ENCODE measurements at places on chromosomes 5 and 9. TPM values are rescaled to one million over a fixed set of nuclear protein-coding genes. Genes with fewer than 3 reads are reported as not detected.
A peak's percentile ranks its signal among the peaks of the same experiment; 100 is the strongest.

- DNase-seq = no peak
Observed at GRCh38 chr9:115492869-115493268, 374.9 kb upstream of the TNC start.

GRCh38 chr5:69450116-69450515, 35.2 kb downstream of the MARVELD2 start:
- peak; percentile 96 for DNase-seq

GRCh38 chr5:174155281-174155680, 109.8 kb downstream of the NSG2 start:
- DNase-seq = no peak

DNA sequence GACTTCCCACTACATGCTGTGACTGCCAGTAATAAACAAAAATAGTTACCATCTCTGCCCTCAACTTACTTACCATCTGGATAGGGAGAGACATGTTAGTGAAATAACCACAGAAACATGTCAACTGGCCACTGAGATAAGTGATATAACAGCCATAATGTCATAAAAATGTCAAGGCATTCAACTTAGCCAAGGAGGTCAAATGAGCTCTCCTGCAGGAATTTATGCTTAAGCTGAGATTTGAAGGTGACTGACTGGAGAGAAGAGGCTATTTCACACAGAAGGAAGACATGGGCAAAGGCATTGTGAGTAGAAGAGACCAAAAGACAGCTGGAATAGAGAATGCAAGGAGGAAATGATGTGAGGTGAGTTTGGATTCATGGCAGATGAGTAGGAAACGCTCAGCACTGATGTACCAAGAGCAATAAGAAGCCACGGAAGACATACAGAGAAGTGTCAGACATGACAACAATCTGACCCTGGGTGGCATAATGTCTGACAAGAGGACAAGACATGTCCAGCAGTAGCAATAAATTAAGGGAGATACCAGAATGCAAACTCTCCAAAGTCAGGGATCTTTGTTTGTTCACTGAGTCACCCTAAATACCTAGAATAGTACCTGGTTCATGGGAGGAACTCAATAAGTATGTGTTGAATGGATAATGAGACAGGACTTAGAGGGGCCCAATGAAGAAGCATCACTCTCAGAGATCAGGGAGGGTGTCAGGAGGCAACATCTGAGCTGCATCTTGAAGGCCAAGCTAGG, 318.8 kb downstream of the ACTL7B start:
- no peak for DNase-seq

- DNase-seq = no peak
Observed at GRCh38 chr5:77867914-77868313, 91.8 kb upstream of the TBCA start.

GRCh38 chr5:10634050-10634449, 70.2 kb downstream of the ANKRD33B start:
- DNase-seq = no peak

DNA sequence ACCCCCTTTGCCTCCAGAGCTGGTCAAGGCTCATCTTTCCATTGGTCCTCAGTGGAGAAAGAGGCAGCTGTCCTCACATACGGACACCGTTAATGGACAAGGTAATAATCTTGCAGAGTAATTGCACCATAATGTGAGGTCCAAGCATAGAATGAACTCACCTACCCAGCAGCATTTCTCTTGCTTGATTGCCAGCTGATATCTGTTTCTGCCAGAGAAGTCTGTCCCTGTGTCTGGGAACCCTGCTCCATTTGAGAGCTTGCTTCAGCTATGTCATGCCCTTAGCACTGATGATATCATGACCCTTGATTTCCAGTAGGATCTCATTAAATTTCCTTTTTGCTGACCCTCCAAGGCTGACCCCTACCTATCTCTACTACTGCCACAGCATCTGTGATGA, 154.6 kb downstream of the PIK3R1 start:
- DNase-seq = no peak

GRCh38 chr5:125528881-125529280, 782.4 kb upstream of the ZNF608 start:
- no peak for DNase-seq

GRCh38 chr9:123138163-123138562, 104.7 kb downstream of the GPR21 start:
- DNase-seq = no peak

DNA sequence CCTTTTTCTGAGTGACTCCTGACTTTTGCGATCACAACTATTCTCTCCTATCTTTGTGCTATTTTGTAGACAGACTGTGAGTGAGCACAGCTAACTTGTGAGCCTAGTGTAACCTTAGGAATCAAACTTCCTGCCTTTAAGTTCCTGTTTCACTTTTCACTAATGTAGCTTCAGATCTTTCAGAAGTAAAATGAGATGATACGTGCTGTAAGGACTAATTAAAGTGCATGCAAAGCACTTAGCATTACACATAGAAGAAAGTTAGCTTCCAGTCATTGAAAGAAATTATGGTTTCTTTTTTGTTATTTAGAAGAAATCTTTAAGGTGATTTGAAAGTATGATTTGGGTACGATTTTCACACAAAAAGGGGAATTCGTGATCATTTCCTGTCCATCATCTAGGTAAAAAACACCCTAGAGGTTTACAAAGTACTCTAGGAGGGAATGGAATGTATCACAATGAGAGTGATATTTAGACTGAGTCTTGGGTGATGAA, 122.7 kb downstream of the ST8SIA4 start:
- DNase-seq = no peak

DNA sequence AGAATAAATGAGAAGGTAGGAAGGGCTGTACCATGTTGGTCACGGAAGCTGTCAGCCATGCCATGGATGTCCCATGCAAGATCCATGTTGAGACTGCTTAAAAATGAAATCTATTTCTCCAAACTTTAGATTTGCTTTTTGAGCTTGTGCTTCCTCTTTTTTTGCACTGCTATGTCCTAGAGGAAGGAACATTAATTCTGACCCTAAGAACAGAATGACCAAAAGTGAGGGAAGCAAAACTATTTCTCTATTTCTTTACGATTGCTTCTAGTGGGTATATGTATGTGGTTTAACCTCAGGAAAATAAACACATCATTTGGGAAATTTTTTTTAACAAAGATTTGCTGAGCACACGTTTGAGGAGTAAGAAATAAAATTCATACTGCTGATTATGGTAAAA, 84.6 kb downstream of the USP20 start:
- DNase-seq = no peak

GRCh38 chr5:2011481-2012411, 129.0 kb upstream of the IRX4 start:
- no peak for DNase-seq

DNA sequence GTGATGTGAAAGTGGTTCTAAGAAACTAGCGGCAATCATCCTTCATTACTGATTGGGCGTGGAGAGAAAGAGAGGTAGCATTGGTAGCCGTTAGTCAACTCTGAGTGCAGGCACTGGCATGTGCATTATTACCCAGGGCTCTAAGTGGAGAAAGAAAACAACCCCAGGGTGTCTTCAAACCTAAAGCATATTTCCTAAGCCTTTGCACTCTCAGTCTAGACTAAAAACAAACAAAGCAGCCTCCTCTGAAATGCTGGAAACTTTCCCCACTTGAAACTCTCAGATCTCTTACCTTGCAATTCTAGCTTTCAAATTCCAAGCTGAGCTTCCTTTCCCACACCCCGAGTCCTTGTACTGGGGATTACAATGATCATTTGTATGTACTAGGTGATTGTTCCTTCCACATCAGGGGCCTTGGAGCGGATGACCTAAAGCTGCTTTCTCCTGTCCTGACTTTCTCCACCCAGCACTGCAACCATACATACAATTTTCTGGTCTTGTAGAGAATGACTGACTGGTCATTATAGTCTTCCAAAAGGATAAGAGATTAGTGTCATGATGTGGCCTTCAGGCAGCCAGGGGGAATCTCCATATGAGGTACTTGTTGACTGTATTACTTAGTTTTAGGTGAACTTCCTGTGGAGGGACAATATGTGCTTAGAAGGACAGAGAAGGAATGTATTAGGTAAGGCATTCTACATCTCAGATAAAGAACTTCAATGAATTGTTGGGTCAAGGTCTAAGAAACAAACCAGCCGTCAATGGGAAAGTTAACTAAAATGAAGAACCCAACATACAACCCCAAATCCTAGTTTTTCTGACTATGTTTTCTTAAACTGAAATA, 98.3 kb upstream of the CDKN2B start:
- no peak for DNase-seq

- peak; percentile 33 for DNase-seq
Observed at GRCh38 chr5:122772446-122772845, 2.4 kb upstream of the SNX2 start.

DNA sequence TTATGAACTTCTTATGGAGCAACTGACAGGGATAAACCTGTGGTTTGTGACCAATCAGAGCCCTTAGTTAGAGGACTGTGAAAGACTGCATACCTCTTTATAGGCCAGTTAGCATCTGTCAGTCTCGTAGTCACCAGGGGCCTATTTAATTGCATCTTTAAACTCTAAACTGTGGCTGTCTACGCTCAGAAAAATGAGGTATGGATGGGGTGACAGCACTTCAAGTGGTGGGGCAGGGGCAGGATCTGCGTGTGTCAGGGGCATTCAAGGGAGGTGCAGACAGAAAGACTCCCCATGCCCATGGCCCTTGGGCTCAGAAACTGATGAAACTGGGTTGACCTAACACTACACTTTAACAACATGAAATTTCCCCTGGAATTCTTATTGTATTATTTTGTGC, 132.6 kb upstream of the TBCA start:
- DNase-seq = no peak

DNA sequence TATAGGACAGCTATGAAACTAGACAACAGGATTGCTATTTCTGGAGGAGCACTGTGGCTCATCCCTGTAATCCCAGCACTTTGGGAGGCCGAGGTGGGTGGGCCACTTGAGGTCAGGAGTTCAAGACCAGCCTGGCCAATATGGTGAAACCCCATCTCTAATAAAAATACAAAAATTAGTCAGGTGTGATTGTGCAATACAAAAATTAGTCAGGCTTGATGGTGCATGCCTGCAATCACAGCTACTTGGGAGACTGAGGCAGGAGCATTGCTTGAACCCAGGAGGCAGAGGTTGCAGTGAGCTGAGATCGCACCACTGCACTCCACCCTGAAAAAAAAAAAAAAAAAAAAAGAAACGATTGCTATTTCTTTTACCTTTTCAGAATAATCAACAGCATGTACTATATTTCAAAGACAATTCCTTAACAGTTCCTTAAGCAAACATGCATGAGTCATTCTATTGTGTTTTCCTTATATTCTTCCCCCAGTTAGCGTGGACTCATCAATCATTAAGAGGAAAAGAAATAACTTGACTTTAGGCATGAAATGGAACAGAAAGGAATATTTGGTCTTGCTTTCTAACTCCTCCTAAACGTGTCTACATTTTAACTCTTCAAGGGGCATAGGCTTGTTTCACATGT, 162.6 kb downstream of the TAF11L14 start:
- DNase-seq = no peak

DNA sequence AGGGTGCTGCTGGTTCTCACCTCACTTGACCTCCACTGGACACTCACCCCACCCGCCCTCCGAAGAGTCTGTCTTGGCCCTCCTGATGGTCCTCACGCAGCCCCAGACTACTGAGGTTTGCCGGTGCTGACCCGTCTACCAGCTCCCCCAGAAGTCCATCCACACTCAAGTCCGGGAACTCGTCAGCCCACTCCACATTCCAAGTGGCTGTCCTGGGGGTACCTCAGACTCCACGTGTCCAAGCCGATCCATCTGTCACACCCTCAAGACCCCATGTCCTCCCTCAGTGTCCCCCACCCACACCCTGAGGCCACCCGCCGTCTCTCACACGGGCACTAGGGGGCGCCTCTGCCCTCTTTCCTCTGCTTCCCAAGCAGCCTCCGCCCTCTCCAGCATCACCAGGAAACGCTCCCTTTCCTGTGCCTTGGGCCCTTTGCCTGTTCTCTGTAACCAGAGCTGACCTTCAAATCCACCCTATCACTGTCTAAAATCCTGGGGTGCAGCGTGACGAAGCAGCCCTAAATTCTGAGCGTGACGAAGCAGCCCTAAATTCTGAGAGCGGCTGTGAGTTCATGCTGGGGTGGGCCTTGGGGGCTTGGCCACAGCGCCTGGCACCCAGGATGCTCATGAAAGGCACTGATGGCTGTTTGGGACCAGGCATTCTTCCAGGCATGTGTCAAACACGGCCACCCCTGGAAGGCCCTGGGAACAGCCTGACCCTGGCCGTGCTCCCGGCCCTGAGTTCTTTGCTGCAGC, 95.7 kb downstream of the KCNT1 start:
- DNase-seq = peak; percentile 47

DNA sequence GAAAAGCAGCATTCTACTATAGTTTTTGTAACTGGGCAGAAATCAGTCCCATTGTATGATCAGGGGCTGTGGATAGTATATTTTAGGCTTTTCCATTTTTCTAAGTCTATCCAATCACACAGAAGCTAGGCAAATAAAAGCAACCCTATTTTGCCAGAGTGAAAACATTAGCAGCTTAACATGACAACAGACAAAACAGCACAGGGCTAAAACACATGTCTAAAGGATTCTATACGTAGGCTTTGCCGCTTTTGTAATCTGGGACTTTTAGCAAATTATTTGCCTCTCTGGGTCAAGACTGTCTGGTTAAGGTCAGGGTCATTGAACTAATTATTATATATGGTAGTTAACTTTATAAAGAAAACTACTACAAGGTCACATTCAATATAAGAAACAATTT, 4.2 kb downstream of the MARCHF3 start:
- no peak for DNase-seq

- no peak for DNase-seq
Observed at GRCh38 chr5:116876240-116876840, 301.7 kb upstream of the SEMA6A start.

DNA sequence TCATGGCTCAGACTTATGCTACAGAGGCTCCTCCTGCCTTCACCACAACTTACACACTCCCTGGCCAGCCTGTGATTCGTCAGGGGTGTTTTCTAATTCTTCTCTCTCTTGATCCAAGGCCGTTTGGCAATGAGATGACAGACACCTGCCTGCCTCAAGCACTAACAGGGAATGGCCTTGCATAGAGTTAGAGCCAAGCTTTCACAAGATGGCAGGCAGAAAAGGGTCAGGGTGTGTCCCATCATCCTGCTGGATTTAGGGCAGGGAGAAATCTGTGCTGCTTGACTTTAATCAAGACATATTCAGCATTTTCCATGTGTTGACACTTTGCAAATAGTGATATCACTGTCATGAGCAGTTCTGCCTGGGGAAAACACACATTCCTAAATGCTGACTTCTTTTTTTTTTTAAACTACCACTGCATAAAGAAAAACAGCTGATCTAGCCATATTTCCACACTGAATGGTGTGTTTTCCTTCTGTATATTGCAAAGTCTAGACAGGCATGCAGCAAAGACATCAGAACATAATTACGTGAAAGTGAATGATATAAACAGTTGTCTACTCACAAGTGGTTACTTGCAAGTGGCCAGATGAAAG, 95.0 kb upstream of the SLC25A48 start:
- no peak for DNase-seq

The CDC20B gene
- total RNA-seq = not detected

The GPR21 gene
- 0.55 TPM for total RNA-seq

The B4GALT1 gene
- 23.6 TPM for total RNA-seq

The CDH6 gene
- not detected for total RNA-seq

The TMEM174 gene
- total RNA-seq = not detected

The SMIM33 gene
- total RNA-seq = not detected

The TXNDC8 gene
- total RNA-seq = not detected

The PCDH12 gene
- total RNA-seq = 0.14 TPM

The DDX4 gene
- total RNA-seq = not detected

The OBP2B gene
- not detected for total RNA-seq
